ENCODE measurements at places on chromosomes 1 and 21.

DNA sequence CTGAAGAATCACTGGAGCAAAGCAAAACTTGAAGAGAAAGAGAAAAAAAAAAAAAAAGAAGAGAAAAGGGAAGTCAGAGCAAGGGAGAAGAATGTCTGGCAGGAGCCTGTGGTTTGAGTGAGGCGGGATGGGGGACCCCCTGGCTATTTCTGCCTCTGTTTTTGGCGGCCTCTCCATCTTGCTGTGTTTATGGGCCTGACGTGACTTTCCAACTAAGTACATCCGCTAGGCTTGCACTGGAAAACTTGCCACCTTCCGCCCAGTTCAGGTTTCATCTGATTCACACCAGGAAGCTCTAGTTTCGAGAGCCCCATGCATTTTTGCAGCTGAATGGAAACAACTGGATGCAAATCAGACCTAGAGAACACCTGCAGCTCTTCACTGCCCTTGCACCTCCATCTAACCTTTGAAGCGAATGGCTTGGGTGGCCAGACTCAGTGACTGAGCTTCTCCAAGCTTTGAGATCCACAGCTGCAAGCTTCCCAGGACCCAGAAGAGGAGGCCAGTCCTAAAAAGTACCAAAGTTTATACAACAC lies 28.0 kb downstream of the TBX15 start:
- no peak for DNase-seq

DNA sequence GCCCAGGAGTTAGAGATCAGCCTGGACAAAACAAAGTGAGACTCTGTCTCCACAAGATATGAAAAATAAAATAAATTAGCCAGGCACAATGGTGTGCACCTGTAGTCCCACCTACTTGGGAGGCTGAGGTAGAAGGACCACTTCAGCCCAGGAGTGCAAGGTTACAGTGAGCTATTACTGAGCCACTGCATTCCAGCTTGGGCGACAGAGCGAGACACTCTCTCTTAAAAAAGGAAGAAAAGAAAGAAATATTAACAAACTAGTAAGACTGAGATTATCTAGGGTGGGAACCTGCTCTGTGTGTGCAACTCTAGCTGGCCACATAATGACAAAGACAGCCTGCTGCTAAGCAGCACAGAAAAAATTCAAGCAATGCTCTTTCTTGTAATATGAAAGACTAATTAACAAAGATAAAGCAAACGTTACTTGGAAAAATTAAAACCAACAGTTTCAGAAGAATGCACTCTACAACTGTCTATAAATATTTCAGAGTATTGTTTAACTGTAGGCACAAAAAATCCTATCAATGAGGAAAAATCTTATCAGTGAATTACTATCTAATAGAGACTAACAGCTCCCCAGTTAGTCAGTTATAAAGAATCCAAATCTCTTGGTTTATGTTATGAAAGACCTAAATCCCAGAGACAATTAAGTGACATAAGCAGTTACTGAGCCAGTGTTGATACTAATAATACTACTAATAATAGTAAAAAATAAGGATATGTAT lies 74.5 kb downstream of the ENAH start:
- no peak for DNase-seq

GRCh38 chr1:40808444-40808843 lies 24.9 kb downstream of the KCNQ4 start:
- DNase-seq: no peak

DNA sequence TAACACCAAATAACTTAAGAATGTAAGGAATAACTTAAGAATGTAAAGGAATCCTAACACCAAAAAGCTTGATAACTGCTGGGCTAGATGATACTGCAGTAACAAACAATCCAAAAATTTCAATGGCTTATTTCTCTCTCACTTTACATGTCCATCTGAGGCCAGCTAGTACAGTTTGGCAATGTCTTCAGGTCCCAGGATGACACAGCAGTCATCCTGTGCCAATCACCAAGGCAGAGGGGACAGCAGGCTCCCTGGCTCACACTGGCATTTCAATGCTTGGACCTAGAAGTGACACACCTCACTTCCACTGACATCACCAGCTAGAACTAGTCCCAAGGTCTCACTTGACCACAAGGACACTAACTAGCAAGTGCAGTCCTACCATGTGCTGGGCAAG lies 15.3 kb downstream of the DNAJC11 start:
- DNase-seq: no peak

DNA sequence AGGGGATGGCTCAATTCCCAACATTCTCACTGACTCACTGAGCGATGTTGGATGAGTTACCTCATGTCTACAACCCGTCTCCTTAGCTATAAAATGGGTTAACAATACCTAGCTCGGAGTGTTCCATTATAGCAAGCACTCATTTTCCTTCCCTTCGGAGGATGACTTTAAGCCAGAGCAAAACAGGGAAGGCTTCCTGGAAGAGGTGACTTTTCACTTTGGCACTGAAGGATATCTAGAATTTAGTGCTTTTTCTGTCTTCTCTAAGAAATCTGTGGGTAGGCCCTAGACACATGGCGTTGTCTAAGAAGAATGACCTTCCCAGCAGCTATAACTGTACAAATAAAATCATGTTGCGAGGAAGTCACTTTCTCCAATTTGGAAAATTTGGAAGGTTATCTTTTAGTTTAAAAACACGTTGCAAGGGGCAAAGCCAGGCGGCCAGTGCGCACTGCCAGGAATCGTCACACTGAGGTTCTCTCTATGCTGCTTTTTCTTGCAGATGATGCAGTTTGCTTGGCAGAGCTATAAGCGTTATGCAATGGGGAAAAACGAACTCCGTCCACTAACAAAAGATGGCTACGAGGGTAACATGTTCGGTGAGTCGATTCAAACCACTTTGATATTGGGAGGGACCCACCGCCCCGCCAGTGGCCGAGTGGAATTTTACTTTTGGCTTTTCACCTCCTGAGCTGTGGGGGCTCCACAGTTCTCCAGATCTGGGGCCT lies 69.5 kb downstream of the MAN1C1 start:
- DNase-seq: no peak

GRCh38 chr1:211912038-211912437 lies 81.5 kb upstream of the LPGAT1 start:
- no peak for DNase-seq

DNA sequence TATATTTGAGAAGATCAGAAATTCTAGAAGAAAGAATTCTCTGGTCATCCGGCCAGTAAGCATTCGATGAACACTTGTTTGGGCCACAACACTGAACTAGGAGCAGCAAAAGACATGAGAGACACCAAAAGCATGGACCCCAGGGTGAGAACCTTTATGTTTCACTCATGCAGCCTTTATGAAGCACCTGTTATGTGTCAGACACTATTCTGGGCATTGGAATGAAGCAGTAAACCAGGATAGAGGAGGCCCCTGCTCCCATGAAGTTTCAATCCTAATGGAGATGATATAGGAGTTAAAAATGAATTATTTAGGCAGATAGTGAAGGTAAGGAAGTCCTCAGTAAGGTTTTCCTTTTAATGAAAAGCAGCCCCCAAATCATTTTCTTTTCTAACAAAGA lies 43.6 kb downstream of the OLFML3 start:
- DNase-seq: no peak

- DNase-seq: no peak
Measured at GRCh38 chr1:12356004-12356890, 126.4 kb downstream of the VPS13D start.

GRCh38 chr1:12095452-12096263 lies 32.6 kb downstream of the TNFRSF8 start:
- peak; percentile 67 for DNase-seq

DNA sequence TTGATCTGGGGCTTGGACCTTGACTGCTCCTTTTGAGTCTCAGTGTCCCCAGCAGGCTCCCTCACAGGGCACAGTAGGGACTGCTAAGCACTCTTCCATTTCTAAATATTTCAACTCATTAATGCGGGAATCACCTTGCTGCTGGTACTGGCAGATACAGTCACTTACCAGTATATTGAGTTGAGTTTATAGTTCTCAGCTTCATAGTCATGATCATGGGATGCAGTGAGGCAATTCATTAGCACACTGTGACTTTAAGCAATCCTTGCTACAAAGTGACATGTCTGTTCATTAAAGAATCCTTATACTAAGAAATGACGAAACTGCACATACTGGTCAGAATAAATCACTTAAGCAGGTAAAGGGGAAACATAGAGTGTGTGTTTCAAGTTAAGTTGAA lies 240.8 kb downstream of the SPATA17 start:
- DNase-seq: no peak

- DNase-seq: no peak
Measured at GRCh38 chr1:53945183-53945432, 391 bp downstream of the IFT25 start.

GRCh38 chr1:145729666-145730436 lies 10.6 kb downstream of the CD160 start:
- no peak for DNase-seq

DNA sequence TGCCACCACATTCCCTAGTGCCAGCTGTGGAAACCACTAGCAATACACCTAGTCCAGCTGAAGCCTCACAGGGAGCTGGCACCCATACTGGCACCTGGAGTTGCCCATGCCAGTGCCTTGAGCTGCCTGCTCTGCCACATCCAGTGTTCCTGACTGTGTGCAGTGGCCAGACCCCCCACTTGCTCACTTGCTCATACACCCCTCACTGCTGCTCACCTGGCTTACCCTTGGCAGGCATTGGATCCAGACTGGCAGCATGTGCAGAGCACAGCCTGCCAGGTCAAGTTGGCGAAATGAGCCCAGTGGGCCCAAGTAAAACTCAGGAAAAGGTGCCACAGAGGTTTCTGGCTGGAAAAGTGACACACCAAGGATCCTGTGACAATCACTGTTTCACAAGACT lies 1618.6 kb upstream of the PRMT6 start:
- DNase-seq: no peak

DNA sequence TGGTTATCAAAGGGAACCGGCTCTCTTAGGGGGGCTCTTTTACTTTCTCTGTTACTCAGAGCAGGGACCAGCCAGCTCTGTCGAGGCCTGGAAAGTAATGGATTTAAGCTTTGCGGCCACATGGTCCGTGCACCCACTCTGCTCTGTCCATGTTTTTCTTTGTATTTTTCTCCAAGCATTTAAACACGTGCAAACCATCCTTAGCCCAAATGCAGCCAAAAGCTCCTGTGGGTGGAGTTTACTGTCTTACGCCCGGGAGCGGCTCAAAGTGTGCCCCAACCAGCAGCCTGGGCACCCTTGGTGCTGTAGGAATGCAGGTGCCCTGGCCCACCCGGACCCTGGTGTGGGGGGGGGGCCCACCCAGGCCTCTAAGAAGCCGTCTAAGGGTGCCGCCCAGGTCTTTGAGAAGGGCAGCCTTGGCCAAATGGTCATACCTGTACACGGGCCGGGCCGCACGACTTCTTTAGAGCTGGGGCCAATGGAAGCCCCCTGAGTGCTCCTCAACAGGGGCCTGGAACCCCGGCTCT lies 29.2 kb upstream of the POFUT2 start:
- peak; percentile 52 for DNase-seq

DNA sequence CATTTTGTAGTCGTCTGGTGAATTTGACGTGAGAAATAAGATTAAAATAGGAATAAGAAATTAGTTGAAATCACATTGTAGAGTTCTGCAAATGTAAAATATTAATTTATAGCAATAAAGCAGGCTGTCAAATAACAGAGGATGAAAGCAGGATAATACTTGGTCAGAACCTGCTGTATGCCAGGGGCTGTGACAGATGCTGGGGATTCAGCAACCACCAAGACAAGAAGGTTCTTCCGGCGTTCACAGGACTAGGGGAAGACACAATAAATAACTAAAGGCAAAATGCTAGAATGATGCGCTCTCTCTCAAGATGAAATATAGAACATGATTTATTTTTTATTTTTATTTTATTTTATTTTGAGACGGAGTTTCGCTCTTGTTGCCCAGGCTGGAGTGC lies 6.8 kb upstream of the PARK7 start:
- no peak for DNase-seq

GRCh38 chr1:114345930-114346479 lies 165.0 kb downstream of the TRIM33 start:
- DNase-seq: peak; percentile 86

DNA sequence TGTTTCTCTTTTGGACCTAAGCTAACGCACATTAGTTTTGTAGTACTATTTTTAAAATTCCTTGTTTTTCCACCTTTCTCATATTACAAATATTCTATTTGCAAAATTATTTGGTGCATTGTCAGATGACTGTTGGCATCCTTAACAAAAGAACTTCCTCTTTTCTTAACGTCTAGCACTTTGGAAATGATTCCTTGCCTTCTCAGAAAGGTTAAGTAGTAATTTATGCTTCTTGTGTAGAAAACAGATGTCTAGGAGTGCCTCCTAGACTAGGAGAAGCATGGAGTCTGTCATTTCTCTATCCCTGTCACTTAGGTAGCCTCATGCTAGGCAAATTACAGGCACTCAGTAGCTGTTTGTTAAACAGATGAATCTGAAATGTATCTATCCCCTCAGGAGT lies 64.4 kb downstream of the HSPA13 start:
- no peak for DNase-seq

DNA sequence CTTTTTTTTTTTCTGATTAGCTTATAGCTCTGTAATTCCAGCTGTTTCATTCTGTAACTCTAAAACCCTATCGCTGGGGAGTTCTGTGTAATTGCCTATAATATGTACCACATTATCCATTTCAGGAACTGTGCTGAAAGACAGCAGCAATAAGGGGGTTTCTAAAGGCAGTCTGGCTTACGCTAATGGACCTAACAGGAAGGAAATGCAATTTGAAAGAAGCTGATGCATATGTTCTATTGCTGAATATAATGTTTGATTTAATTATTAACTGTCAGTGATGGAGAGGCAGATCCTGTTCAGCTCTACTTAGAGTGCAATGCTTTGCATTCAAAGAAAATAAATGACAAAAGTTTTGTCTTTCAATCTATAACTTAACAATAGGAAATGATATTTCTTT lies 209.4 kb upstream of the SNX7 start:
- no peak for DNase-seq

Measured in H7 (cell line).